Activated naive CD4-positive, alpha-beta T cell treated with anti-CD3 and anti-CD28 coated beads, Interleukin-2, amount 50 U/mL, for 72 hours (primary cell): ENCODE measurements at places on chromosomes 12 and 14.

DNA sequence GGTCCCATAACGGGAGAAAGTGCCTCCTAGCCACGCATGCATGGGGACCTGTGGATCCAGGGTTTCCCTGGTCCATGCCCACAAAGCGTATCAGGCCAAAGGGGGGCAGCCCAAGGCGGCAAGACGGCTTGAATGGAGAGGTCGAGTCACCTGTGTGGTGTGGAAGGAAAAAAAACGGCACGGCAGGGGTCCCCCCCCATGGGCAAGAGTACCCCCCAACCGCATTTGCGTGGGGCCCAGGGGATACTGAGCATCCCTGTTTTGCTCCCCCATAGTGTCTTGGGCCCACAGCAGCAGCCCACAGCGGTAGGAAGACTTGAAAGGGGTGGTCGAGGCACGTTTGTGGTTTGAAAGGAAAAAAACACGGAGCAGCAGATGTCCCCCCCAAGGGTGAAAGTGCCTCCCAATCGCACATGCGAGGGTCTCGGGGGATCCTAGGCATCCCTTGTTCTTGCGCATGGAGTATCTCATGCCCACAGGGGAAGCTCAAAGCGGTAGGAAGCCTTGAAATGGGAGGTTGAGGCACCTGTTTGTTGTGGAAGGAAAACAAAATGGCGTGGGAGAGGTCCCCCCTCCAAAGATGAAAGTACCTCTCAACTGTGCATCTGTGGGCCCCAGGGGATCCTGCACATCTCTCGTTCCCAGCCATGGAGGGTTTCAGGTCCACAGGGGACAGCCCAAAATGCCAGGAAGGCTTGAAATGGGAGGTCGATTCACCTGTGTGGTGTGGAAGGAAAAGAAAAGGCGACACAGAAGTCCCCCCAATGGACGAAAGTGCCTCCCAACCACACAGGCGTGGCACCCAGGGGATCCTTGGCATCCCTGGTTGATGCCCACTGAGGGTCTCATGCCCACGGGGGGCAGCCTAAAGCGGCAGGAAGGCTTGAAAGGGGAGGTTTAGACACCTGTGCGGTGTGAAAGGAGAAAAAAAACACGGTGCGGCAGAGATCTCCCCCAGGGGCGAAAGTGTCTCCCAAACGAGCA, 577.5 kb downstream of the ALG10 start:
- DNase-seq: no peak

DNA sequence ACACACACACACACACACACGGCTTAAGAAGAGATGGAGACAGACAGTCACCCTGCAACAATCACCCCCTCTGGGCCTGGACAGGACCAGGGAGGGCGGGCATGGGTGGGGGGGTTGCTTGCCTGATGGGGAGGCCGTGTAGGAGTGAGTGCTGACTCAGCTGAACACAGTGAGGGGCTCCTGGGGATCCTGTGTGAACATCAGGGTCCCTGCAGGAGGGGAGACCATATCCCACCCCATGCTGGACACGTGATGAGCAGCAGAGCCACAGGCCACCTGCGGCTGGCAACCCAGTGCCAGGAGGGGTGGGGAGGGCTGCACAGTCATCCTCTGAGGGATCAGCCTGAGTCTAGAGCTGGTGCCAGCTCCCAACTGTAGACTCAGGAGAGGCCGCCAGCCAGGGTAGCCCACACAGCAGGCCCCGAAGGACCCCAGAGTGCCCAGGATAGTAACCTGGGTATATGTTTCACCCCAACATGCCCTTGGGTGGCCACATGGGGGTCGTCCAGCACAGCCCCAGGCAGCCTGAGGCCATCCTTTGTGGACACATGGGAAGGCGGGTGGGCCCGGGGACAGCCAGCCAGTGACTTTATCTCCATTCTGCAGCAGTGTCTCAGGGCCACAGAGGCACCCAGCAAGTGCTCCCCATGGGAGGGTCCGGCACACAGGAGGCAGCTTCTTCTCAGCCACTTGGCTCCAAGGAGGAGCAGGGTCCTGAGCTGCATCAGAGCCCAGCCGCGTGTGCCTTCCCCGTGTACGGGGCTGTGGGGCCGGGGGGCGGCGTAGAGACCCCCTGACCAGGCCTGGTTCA, 73.7 kb upstream of the SFSWAP start:
- DNase-seq: no peak

GRCh38 chr12:105357162-105357691, 26.7 kb downstream of the C12orf75 start:
- DNase-seq: no peak

- DNase-seq: no peak
These were observed 61.8 kb downstream of the RCOR1 start for GRCh38 chr14:102654298-102654697.

DNA sequence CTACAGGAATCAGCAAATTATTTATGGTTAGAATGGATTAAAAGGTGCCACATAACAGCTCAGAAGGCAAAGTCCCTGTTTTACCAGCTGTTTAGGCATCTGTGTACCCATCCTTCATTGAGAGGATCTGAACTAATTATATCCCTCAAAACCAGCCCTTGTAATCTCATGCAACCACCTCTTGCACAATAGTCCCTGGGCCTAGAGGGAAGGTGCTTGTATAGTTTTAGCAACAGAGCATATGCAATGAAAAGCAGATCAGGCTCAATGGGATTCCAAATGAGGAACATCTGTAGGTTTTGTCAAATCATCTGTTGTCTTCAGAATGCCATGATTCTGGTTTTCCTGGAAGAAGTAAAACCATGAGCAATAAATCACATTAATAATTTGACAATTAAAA, 26.0 kb upstream of the GLIPR1L2 start:
- no peak for DNase-seq
